ENCODE measurements at places on chromosomes 4 and X.

GRCh38 chr4:19375136-19375804 lies 876.4 kb upstream of the SLIT2 start:
- no peak for DNase-seq

DNA sequence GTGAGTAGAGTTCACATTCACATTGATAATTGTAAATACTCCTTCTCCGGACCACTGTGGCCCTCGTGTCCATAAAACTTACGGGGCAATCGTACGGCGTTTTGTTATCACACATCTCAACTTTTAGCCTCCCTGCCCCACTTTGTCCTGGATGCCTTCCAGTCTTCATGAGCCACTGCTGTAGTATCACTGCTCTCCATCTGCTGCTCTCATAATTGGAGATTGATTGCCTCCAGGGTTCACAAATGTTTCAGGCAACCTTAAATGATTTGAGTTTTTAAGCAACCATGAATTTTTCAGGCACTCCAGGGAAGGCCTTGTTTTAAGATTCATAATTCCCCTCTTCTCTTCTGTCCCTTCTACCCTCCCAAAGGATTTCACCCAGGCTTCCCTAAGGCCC lies 28.4 kb downstream of the ALPK1 start:
- DNase-seq, result no peak

- DNase-seq, result no peak
Measured at GRCh38 chrX:44817029-44817428, 26.8 kb upstream of the DUSP21 start.

DNA sequence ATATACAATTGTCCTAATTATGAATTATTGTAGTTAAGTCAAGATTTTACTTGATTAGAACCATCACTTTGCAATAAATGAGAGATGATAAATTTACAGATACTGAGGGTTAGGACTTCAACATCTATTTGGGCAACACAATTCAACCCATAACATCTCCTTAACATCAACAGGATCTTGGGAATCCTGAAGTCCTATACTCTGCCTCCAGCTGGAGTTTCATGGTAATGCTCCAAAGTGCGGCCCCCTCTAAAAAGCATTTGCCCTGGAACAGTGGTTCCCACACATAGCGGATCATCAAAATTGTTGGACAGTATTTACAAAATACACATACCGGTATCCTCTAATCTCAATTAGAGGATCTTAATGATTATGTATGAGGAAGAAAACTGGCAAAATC lies 618.6 kb downstream of the CENPC start:
- no peak for DNase-seq

DNA sequence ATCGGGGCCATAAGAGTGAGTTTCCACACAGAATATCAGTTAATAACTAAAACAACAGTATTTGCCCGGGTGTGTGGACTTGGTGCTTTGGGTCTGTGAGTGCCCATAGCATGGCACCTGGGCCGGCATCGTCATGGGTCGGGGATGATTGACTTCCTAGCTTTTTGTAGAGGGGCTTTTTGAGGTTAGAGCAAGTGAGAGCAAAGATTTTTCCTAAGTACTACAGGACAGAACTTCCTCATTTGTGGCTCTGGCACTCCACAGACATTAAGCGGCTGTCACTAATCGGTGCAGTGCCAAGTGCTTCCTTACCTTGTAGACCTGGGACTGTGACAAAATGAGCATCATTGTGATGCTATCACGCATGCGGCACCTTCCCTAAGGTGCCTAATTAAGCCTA lies 81.0 kb downstream of the SHROOM2 start:
- no peak for DNase-seq

- no peak for DNase-seq
Measured at GRCh38 chr4:5142726-5143125, 91.4 kb downstream of the STK32B start.
